ENCODE measurements at places on chromosomes 7 and 10.

DNA sequence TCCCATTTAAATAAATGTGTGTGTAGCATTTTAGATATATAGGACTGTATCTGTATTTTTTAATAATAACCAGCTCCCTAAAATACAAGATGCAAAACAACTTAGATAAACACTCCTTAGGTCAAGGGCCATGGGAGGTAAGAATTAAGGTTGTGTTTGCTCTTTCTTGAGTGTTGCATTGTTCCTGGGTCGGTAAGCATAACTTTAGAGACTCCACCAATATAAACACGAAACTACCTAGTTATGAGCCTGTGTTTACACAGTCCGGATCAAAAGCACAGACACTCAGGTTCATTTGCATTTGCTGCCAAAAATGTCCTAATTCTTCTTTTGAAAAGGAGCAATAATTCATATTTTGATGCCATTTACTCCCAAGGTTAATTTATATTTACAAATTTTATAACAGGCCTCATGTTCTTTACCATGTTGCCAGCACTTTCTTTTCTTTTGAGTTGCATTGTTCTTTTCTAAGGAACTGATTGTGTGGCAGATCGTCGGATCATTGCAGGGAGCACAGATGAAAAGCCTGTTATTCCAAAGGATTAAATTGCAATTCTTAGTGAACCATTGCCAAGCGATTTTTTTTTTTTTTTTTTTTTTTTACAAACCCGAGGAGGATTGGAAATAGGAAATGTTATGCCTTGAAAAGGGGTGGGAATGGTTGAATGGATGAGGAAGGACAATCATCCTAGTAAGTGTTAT, 45.8 kb upstream of the GLCCI1 start:
- DNase-seq: no peak

DNA sequence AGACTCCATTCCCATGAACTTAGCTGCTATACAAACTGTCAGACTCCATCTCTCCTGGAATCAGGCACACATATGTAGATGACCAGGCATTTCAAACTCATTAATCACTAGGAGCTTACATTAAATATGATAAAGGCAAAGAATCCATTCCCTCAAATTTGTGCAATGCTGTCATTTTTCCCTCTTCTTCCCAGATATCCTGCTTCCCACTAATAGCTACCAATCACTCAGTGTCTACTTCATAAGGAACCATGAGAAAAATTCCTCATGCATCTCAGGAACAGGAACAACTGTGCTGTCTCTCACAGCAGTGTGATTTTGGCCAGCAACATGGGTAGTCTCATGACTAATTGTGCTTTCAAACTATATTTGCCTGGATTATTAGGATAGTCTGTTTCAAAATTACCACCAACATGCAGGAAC, 133.9 kb downstream of the DKK1 start:
- DNase-seq: no peak

DNA sequence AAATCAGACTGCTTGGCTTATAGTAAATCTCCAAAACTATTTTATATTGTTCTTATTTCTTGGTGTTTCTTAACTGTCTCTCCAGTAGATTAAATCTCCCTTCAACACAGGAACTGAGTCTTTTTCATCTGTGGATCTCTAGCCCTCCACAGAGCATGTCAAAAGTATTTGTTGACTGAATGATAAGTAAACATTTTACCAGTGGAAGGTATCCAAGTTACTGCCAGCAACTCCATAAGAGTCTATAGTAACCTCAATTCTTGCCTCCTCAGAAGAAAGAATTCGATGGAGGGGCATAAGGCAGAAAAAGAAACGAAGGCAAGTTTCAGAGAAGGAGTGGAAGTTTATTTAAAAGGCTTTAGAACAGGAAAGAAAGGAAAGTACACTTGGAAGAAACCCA, 293.9 kb upstream of the DKK1 start:
- DNase-seq: no peak

DNA sequence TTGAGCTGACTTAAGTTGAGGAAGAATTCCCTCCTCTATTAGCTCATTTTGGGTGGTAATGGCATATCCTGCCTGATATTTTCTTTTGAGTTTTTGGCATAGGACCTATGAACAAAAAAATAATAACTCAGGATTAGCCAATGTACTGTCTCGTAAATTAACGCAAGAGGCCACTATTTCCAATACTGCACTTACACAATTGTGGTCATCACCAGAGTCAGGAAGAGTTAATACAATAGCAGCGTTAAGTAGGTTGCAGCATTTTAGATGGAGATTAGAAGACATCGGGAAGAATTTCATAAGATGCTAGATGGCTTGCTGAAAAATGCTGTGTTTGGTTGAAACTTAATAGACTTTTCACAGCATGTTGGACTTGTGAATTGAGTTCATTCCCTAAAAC, 36.4 kb downstream of the ANTXRL start:
- no peak for DNase-seq

DNA sequence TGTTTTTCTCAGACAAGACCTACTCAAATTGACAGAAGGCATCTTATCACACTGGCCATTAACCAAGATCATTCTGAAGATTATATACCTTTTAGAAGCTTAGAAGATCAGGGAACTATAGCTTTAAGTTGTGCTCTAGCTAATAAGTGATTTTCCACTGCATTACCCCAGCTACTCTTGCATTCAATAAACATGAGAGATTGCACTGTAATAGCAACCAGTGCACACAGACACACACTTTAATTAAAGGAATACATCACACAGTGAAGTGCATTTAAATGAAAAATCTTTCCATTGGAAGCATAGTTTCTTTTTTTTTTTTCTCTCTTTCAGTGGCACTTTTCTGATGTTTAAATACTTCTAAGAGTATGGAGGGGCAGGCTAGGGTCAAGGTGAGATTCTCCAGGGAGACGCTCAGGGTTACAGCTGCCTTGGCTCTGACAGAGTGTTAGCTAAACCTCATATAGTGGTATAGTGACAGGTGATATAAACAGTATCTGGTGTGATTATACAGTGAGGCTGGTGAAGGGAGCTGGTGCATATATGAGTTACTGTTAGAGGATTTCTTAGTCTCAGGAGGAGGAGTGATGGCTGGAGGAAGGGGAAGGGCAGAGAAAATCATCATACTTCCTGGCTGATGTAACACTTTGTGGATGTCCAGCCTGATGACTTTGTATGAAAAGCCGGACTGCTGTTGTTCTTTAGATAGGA, 369.5 kb downstream of the SORCS3 start:
- no peak for DNase-seq

- no peak for DNase-seq
Observed at GRCh38 chr10:24848195-24848594, 104.2 kb downstream of the PRTFDC1 start.

DNA sequence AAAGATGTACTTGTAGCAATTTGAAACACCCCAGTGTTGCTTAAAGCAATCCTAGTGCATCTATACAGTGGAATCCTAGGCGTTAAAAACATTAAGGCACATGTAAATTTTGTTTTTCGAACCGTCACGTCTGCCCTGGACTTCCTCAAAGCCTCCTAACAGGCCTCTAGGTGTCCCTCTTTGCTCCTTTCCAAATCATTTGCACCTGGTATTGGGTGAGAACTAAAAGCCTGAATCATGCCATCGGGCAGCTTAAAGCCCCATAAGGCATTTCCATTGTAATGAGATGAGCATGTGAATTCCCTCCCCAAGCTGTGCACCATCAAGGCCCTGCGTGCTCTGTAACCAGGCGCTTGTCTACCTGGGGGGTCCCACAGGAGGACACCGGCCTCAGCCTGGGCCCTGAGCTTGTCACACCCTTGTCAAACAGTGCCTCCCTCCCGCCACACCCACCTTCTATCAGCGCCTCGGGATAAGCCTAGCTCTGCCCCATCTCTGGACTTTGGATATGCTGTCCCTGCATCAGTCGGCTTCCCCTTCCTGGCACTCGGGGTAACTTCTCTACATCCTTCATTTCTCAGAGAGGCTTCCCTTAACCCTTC, 89.2 kb downstream of the WDR11 start:
- no peak for DNase-seq

- no peak for DNase-seq
Observed at GRCh38 chr7:106521541-106521940, 139.4 kb downstream of the CCDC71L start.

DNA sequence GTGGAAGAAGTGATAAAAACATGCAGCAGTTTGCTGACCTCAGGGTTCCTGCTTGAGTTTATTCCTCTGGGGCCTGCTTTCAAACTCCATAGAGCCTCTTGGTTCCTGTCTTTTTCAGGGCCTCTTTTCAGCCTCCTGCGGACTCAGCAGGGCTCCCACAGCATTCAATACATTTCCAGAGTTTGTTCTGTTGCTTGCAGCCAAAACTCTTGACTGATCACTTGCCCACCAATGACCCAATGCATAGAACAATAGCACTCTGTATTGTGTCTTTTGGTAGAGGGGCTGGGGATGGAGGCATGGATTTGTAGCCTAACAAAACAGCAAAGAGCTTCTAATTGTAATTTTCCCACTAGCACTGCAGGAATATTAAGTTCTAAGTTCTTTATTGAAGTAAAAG, 50.8 kb upstream of the CREB5 start:
- no peak for DNase-seq

- DNase-seq: no peak
Observed at GRCh38 chr7:124597509-124597908, 168.1 kb downstream of the GPR37 start.

DNA sequence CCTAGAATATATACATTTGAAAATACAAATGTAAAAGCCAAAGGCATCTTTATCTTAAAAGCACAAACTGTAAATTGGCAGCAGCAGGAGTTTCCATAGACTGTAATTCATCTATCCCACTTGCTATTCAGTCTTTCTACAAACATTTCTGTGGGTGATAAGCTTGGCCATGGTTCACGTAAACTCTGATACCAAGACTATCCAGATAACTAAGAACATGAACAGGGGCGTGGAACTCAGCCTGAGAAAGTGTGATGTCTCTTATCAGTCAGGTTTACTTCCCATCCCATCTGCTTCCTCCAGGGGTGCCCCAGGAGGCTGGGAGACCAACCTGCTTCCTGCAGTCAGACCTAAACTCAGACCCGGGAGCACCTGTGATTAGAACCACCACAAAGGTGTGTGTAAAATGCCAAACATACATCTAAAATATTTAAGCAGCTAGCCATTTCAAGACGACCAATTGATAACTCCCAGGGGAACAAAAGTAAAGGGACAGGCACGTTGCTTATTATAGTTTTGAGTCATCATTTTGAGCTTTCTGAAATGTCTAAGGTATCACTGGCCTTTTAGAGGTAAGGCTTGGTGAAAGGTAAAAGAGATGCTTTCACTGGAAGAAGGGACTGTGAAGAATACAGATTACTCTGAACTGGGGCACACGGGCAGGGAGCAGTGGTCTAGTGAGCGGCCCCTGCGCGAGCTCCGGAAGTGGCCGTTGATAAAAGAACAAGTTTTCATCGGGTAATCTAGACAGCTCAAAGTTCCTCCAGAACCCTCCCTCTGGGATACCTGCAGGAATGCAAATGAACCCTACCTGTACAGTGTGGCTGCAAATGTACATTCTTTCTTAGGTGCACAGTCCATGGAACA, 51.5 kb downstream of the RSU1 start:
- no peak for DNase-seq

GRCh38 chr10:72679838-72680241, 12.1 kb upstream of the MCU start:
- no peak for DNase-seq

GRCh38 chr10:103837370-103838069, 17.9 kb downstream of the SH3PXD2A start:
- no peak for DNase-seq

DNA sequence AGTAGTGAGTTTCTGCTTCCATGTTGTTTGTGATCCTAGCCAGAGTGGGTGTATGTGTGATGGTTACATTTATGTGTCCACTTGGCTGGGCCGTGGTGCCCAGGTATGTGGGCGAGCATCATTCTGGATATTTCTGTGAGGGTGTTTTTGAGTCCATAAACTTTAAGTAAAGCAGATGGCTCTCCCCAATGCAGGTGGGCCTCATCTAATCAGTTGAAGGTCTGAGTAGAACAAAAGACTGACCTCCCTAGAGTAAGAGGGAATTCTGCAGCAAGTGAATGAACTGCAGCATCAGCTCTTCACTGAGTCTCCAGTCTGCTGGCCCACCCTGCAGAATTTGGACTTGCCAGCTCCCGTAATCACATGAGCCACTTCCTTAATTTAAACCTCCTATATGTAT, 571.9 kb downstream of the ACTR3B start:
- no peak for DNase-seq

DNA sequence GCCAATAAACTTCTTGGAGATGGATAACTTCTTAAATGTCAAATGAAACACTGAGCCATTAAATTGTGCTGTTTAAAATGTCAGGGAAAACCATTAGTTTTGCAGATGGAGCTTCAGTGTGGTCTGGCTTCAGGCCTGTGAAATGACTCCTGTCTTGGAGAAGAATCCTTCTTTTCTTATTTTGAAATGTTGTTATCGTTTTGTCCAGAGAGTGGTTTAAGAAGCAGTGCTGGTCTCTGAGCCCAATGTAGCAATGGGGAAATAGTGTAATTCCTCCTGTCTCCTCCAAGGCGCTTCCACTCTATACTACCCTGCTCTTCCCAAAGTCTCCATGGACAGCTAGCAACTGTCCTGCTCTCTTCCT, 177.6 kb downstream of the REEP3 start:
- DNase-seq: no peak

DNA sequence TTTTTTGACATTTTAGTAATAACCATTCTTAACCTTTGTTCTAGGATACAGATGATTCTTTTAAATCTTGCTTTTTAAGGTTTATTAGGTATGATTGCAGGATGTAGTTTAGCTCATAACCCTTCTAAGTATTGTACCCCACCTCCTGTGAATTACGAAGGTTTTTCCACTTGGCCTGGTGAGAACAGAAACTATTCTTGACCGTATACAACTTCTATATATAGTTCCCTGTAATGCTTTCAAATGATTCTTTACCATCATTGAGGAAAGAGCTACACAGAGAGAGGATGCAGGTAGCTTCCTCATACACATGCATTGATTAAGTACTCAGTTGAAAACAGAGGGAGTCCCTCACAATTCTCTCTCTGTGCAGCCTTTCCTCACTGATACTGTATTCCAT, 86.3 kb downstream of the PALS2 start:
- DNase-seq: no peak

DNA sequence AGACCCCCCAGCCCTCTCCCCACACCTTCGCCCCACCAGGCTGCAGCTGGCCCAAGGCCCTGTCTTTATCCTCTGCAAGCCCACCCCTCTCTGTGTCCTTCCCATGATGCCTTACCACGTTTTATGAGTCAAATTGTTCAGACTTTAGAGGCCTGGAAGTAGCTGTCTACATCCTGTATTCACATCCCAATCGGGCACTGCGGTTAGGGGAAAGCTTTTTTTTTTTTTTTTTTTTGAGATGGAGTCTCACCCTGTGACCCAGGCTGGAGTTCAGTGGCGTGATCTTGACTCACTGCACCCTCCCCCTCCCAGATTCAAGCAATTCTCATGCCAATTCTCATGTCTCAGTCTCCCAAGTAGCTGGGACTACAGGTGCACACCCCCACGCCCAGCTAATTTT, 121.5 kb upstream of the SH2B2 start:
- DNase-seq: no peak

DNA sequence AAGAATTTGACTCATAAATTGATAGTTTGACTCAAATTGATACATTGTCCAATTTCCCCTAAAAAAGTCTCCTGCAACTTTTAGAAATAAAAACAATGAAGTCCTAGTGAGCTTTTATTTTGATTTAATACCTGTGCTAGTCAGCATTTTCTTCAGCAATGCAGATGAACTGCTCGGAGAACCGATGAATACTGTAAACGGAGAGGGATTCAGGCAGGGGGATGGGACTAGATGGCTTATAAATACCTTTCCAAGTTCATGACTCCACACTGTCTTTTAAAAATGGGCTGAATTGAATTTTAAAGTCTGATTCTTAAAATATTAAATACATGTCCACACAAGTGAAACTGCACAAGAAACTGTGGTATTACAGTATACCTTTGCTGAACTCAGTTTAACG, 12.7 kb downstream of the EEPD1 start:
- no peak for DNase-seq

GRCh38 chr7:121777672-121778071, 95.3 kb upstream of the PTPRZ1 start:
- no peak for DNase-seq

All from stimulated activated CD8-positive, alpha-beta memory T cell treated with anti-CD3 and anti-CD28 coated beads, Interleukin-7, amount 100 ng/mL, for 24 hours (primary cell).